Dermis microvascular lymphatic vessel endothelial cell (primary cell): ENCODE measurements at places on chromosomes 13 and 19.

- DNase-seq: no peak
These were observed 814 bp downstream of the S1PR2 start for GRCh38 chr19:10230173-10230860.

DNA sequence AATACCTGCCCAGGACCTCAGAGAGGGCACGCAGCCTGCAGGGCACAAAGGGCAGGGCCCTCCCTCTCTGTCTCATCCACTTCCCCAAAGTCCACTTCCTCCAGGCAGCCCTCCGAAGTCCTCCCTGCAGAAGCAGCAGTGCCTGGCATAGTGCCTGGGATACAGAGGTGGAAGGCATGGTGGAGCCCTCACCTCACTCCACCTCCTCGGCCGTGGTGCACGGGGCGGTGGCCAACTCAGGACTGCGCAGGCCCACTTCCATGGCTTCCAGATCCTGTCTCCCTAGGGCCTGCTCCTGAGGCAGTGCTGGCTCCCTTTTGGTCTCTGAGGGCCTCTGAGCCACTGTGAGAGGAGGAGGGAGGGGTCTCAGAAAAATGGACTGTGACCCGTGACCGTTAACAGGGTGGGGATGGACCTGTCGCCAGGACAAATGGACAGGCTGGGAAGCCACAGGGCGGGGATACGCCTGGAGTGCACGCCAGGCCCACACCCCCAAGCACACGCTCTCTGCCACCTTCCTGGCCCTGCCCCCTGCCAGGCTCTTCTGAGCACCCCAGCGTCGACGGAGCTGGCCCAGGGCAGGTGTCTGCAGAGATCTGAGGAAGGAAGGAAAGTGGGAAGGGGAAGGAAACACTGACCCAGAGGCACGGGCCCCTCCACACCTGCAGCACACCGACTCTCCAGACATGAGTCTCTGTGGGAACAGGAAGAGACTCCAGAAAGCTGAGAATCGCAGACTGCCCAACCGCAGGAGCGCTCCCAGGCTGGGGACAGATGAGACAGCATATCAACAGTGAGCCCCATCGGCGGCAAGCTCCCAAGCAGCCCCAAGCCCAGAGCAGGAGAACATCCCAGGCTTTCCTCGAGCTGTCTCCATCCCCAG is 8.4 kb downstream of the REXO1 start:
- no peak for DNase-seq

DNA sequence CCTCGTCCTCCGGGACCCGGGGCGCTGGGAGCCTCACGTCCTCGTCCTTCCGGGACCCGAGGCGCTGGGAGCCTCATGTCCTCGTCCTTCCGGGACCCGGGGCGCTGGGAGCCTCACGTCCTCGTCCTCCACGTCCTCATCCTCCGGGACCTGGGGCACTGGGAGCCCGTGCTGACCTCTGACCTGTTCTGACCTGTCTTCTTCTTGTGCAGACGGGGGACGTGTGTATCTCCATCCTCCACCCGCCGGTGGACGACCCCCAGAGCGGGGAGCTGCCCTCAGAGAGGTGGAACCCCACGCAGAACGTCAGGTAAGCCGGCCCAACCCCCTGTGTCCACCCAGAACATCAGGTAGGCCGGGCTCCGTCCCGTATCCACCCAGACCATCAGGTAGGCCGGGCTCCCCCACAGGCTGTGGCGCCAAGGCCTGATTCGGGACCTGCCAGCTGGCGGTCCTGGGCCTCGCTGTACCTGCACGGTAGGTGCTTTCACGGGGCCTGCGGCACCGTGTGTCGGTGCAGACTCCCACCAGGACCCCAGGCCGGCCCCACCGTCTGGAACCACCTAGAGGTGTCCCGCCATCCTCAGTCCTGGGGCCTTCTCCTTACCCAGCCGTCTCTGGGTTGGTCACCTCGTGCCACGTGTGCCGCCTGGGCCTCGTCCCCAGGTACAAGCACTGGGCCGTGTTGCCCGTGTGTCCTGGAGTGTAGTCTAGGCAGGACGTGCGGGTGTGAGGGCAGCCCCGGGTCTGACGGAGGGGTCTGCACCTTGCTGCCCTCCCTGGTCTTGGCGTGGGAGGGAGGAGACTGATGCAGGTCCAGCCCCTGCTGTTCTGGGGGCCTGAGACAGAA is 4.7 kb downstream of the CDC34 start:
- no peak for DNase-seq

DNA sequence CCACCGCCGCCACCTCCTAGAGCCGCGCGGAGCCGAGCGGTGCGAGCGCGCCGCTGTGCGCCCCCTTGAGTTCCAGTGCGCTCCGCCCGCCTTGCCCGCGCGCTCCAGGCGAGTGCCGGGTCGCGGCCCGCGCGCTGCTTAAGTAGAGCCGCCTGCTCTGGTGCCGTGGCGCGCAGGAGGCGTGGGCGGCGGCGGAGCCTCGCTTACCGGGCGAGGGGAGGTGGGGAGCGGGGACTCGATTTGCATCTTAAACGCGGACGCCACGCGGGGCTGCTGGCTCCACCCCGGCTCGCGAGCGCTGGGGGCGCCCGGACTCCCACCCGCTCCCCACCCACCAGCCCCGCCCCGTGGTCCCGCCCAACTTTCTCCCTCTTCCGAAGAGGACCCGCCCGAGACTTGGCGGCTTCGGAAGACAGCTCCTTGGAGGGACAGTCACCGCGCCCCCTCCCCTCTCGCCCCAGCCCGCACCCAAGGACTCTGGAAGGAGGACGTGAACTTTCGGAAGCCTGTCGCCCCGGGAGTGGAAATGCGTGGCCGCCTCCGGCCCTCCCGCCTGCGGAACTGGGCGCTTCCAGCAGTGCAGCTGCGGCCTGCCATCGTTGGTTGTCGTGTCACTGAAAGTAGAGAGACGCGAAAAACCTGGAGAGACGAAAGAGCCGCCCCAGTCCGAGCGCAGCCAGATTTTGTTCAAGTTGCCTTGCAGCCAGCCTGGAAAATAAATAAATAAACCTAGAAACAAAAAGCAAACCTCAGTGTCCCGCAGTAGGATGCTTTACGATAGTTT is at the start of gene KCTD12:
KCTD12 (minus strand) TSS at position 114 of the 784 bp plus-strand sequence. CDS start 257 bp downstream, outside the sequence.
- DNase-seq: peak; percentile 94

DNA sequence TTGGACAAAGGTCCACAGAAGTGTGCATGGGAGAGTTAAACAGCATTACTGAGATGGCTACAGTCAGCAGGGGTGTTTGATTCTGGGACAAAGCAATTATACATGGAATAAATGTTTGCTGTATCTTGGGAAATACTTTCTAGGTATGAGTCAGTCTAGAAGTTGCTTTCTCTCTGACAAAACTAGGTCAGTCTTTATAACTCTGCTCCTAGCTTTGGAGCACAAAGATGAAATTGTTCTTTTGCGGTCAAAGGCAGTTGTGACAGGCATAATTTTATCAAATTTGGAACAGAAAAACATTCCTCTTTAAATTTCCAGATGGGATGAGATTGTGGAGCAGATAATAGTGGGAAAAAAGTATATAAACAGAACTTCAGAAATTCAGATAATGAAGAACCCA is 1045.4 kb upstream of the MIR17HG start:
- DNase-seq: no peak

- DNase-seq: no peak
These were observed 178.8 kb upstream of the TMTC4 start for GRCh38 chr13:100853434-100853833.

- no peak for DNase-seq
These were observed 167.7 kb downstream of the DACH1 start for GRCh38 chr13:71699342-71699741.

GRCh38 chr19:32615569-32615968 is 34.6 kb downstream of the PDCD5 start:
- DNase-seq: no peak

DNA sequence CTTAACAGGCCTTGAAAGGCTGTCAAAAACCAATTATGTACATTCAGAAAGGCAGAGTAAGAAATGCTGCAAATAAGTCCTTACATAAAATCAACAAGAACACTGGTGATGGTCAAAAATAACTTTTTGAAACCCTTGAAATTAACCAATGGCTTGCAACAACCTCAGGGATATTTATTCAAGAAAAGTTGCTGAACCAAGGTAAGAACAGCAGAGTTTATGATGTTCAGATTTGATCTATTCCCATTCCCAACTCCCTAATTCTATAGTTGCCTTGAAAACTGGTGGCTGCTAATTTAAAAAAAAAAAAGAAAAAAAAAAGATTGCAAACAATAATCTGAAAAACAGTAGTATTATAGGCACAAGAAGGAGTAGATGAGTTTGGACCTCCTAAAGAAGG is 109.8 kb upstream of the UFM1 start:
- DNase-seq: no peak

DNA sequence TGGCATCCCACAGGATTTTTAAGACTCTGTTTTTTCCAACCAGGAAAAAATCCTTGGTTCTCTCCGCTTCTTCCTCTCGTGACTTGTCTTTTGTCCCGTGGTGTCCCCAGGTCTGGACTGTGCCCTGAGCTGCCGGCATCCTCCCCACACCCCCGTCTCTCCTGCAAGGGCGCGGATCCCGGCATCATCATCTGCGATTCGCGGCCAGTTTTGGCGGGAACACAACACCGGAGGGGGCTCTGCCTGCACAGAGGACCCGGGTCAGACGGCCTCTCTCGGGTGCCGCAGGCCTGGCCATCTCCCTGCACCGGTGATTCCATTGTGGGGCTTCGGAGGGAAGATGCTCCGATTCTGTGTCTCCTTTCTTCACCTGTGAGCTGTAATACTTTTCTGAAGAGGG is 18.8 kb upstream of the GAS6 start:
- DNase-seq: no peak

GRCh38 chr19:51702103-51702824 is 9.1 kb downstream of the SPACA6 start:
- DNase-seq: peak; percentile 41

GRCh38 chr19:6797646-6798045 is 25.1 kb downstream of the VAV1 start:
- no peak for DNase-seq

- DNase-seq: no peak
These were observed 25.4 kb downstream of the ATP8B3 start for GRCh38 chr19:1786668-1787067.

GRCh38 chr13:60944016-60944415 is 471.6 kb downstream of the PCDH20 start:
- DNase-seq: no peak

DNA sequence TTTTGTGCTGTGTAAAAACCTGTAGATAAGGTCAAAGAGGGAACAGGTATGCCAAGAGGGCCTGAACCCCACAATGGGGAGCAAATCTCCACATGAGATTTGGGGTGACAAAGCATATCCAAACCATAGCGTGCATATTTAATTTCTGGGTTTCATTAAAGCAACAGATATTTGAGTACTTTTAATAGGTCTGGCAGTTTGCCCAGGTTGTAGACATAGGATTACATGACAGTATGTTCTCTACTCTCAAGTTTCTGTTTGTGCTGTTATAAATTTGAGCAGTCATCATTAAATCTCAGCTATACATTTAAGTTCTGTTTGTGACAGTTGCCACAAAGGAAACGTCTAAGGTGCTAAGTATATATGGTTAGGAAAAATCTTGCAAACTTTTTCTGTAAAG is 236.4 kb downstream of the ATP8A2 start:
- DNase-seq: no peak

GRCh38 chr13:32426990-32427851 is 709 bp downstream of the N4BP2L1 start:
- DNase-seq: no peak

DNA sequence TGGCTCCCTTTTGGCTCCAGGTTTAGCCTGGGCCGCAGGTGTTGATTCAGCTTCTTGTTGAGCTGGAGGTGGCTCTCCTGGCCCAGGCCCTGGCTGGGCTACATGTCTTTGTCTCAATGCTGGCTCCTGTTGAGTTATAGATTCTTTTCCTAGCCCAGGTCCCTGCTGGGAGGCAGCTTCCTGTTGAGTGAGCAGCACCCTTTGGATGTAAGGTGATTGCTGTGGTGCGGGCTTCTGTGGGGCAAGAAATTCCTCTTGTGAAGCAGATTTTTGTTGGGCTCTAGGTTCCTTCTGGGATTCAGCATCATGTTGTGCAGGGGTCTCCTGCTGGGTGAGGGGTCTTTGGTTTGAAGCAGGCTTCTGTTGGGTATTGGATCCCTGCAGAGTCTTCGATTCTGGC is 545 bp downstream of the LIPE start:
- no peak for DNase-seq

DNA sequence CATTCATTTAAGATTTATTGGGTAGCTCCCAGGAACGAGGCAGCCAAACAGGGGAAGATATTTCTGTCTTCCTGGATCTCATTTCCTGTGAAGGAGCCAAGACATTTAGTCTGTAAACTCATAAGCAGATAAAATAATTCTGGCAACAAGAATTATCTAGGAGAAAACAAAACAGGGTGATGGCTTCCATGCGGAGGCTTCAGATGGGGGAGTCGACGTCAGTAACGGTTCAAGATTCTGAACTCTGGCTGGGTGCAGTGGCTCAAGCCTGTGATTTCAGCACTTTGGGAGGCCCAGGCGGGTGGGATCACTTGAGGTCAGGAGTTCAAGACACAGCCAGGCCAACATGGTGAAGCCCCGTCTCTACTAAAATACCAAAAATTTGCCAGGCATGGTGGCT is 1.3 kb downstream of the GNA15 start:
- DNase-seq: no peak

DNA sequence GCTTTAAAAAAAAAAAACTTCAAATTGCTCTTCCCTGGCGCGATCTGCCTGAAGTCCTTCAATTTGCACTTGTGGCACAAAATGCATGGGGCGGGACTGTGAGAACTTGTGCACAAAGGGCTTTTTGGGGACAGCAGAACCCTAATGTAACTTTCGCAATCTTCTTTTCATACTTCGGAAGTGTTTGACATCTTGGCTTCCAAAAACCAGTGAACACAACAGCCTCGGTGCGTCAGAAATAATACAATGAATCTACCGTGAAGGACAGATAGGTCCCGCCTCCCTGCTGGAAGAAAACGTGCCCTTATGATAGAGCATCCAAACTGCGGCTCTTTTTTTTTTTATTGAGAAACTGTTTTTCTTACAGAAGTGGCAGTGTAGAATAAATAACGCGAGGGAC is 36.6 kb downstream of the KLF2 start:
- no peak for DNase-seq

- no peak for DNase-seq
These were observed 61.4 kb downstream of the ERCC5 start for GRCh38 chr13:102907016-102907756.

- peak; percentile 73 for DNase-seq
These were observed 8.3 kb upstream of the MZF1 start for GRCh38 chr19:58581227-58582141.

- DNase-seq: no peak
These were observed 212 bp downstream of the FFAR1 start for GRCh38 chr19:35347930-35348298.

DNA sequence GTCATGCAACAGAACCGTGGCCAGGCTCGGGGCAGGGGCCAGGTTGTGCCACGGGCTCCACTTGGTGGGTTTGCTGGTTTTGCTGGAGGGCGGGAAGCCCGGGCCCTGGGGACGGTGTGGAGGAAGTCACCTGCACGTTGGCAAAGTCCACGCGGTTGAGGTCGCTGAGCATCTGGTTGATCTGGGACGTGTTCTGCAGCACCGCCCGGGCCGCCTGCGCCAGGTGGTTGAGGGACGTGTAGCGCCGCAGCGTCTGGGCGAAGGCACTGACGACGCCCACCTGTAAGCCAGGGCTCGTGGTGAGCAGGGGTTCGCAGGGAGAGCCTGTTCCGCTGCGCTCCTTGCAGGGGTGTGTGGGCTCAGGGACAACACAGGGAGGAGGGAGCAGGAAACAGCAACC is 24.7 kb upstream of the RANBP3 start:
- DNase-seq: no peak

- DNase-seq: no peak
These were observed 116.6 kb upstream of the UQCRFS1 start for GRCh38 chr19:29329460-29330134.
